Left colon (tissue), 2 donors: ENCODE measurements at places on chromosomes 1 and 21.

- DNase-seq, result no peak
Measured at GRCh38 chr21:26539566-26539965, 33.5 kb downstream of the CYYR1 start.

GRCh38 chr1:192538407-192539296, 36.9 kb upstream of the RGS1 start:
- DNase-seq, result no peak

GRCh38 chr1:88985032-88985431, 7.4 kb downstream of the KYAT3 start:
- DNase-seq, result peak; percentile 26

- no peak for DNase-seq
Measured at GRCh38 chr21:44495611-44496563, 40.6 kb downstream of the LRRC3 start.

GRCh38 chr1:3945916-3946840, 46.1 kb upstream of the C1orf174 start:
- DNase-seq, result no peak

- DNase-seq, result peak; percentile 81
Measured at GRCh38 chr21:45880097-45881068, 101.2 kb upstream of the COL6A1 start.
